ENCODE measurements at places on chromosomes 5 and 9.

GRCh38 chr5:102341681-102342288, 45.7 kb upstream of the SLCO4C1 start:
- DNase-seq = no peak

GRCh38 chr9:137589441-137590122, 730 bp downstream of the ZMYND19 start:
- peak; percentile 36 for DNase-seq

GRCh38 chr9:6525326-6526045, 112.5 kb downstream of the UHRF2 start:
- DNase-seq = no peak

GRCh38 chr9:36461323-36461722, 61.3 kb upstream of the RNF38 start:
- DNase-seq = no peak

GRCh38 chr5:51380603-51381207, 2.5 kb upstream of the ISL1 start:
- DNase-seq = no peak

GRCh38 chr5:73093943-73094342, 26.4 kb upstream of the TMEM171 start:
- no peak for DNase-seq

GRCh38 chr5:133227082-133227481, 175.3 kb downstream of the HSPA4 start:
- DNase-seq = no peak

GRCh38 chr5:76736679-76737556, 21.0 kb downstream of the F2R start:
- DNase-seq = no peak

DNA sequence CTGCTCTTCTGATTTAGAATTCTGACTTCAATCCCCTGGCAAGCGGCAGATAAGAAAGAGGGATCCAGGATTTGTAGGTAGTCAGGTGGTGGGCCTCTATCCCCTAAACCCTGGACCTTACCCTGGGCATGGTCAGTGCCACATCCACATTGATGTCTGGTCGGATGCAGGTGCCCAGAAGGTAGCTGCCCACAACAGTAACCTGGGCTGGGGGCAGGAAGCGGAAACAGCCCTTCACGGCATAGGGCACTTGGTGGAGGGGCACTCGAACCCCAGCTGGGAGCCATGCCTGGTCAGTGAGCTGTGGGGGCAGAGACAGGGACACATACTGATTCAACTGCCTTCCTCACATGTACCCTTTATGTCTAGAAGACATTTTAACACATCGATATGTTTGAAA, 3.8 kb downstream of the NOL6 start:
- DNase-seq = peak; percentile 2

- no peak for DNase-seq
Measured at GRCh38 chr5:153584960-153585359, 94.5 kb downstream of the GRIA1 start.

GRCh38 chr5:67038817-67039603, 157.6 kb downstream of the CD180 start:
- DNase-seq = no peak

DNA sequence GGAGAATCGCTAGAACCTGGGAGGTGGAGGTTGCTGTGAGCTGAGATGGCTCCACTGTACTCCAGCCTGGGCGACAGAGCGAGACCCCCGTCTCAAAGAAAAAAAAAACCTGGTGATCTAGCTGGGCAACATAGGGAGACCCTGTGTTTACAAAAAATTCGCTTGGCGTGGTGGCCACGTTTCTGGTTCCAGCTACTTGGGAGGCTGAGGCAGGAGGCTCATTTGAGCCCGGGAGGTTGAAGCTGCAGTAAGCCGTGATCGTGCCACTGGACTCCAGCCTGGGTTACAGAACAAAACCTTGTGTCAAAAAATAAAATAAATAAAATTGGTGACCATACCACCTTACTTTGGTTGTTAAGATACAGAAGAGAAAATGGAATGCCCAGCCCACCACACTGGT, 1.8 kb upstream of the HNRNPAB start:
- DNase-seq = no peak

DNA sequence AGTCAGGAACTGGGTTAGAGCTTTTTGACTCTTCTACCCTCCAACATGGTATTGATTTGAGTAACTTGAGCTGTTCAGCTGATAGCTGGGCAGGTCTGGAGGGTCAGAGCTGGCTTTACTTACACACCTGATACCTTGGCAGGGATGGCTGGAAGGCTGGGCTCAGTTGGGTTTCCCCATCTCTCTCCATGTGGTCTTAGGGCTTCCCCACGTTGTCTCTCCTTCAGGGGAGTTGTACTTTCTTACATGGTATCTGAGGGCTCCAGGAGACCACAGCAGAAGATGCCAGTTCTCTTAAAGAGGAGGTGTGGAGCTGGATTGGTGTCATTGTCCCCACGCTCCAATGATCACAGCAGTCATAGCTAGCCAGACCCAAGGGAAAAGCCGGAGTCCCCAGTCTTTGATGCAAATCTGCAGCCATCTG, 25.6 kb downstream of the ISOC1 start:
- DNase-seq = no peak

DNA sequence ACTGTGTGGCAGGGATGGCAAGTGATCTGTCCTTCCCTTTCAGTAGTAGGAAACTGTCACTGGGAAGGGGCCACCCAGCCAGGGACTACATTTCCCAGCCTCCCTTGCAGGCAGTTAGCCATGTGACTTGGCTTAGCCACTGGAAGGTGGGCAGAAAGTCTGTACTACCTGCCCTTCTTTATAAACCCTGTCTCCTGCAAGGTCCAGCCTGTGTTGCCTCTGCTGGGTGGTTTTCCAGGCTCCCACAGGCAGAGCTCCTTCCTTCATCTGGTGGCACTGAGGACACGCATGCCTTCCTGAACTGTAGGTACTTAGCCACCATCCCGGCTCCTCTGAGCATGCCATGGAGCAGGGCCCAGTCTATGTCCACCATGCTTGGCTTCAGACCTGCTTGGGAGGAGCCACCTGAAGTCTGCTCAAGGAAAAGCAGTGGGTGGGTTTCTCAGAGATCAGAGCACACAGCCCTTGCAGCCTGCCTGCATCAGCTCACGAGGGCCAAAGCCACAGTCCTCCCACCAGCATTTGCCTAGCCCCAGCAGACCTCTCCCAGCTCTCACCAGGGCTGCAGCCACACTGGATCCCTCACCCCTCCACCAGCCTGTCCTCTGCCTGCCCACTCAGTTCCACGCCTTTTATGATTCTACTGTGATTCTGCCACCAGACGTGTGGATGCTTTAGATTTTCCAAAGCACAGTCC, 16.7 kb upstream of the SLC25A51 start:
- no peak for DNase-seq

DNA sequence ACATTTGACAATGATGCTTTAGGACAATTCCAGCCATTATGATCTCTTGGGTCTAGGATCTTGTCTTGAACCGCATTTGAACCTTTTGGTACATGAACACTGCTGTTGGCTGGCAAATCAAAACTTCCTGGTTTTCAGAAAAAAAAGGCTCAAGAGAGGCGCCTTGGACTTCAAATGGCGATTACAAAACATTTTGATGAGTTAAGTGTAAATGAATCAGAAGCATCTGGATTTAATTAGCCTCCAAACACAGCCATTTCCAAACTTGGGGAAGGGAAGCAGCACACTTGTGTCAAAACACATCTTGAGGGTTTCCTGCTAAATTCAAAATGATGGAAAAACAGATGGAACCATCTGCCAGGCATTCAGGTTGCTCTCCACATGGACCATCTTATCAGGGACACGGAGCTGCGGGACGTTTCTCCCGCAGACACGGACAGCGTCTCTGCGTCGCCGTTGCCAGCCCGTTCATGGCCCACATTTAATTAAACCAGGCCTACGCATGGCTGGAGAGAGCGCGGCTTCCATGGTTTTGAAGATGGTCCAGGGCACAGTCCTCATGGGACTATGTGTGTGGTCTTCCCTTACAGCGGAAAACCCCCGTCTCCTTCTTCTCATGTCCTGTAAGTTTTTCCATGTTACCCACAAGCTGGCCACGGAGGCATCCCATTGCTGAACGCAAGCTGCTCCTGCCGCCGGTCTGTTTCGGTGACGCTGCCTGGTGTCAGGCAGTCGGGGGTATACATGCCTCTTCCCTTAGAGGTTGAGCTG, 55.8 kb upstream of the PTCH1 start:
- peak; percentile 42 for DNase-seq

DNA sequence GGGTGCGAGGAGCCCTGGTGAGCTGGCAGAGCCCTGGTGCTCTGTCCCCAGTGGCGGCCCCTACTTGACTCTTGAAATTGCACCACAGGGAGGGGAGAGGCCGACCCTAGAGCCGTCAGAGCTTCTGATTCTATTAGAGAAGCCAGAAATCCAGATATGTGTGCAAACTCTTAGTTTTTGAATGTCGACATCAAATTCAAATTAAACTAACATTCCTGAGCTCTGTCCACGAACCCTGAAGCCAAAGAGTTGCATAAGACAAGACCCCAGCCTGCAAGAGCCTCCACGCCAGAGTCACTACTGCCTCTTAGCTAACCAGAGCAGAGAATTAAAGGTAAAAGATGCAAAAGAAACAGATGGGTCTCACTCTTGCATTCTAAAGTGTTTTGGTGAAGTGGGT, 29.8 kb upstream of the MSX2 start:
- DNase-seq = no peak

- no peak for DNase-seq
Measured at GRCh38 chr5:144315994-144316634, 145.4 kb downstream of the KCTD16 start.

DNA sequence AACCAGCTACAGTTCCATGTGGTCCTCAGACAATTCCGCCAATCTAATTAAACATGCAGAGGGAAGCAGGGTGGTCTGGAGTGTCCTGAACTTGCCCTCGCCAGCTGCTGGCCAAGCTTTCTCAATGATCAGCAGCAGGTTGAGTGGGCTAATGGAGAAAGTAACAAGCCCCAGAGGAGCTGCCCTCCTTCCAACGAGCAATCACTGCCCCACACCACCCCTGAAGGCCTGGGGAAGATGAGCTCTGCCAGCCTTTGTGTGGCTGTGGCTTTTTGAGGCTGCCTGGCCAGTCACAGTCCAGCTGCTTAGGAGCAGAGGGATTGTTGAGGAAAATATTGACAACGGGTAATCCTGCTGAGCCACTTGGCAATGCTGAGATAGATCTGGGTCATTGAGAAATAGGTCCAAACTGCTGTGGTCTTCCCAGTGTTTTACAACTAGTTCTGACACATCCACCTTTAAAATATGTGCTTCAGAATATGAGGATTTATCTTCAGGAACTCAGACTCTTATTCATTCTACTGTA, 107.3 kb downstream of the CD180 start:
- DNase-seq = no peak

DNA sequence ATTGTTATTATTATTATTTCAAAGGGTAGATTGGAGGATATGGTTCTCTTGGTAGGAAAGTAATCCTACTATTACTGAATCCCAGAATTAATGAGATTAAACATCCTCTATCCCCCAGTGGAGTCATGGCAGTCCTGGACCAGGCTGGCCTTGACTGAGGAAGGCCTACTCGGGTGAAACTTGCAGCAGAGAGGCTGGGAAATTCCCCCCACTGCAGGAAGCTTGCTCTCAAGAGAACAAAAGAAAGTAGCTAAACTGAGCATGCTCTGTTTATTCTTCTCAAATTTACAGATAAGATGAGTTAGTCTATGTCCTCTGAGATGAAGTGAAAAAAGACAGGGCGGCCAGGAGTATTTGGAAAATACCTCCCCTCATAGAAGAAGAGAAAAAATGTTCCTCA, 233.9 kb upstream of the RPS23 start:
- DNase-seq = no peak

GRCh38 chr5:137273511-137273910, 225.6 kb downstream of the SPOCK1 start:
- DNase-seq = no peak

- no peak for DNase-seq
Measured at GRCh38 chr5:127665641-127666040, 16.8 kb downstream of the CTXN3 start.

- DNase-seq = no peak
Measured at GRCh38 chr9:127637322-127637847, 25.3 kb downstream of the STXBP1 start.

GRCh38 chr9:115264313-115264712, 146.4 kb upstream of the TNC start:
- DNase-seq = no peak

GRCh38 chr5:22947921-22948320, 94.8 kb upstream of the CDH12 start:
- DNase-seq = no peak

GRCh38 chr5:17340819-17341218, 123.4 kb downstream of the BASP1 start:
- no peak for DNase-seq

DNA sequence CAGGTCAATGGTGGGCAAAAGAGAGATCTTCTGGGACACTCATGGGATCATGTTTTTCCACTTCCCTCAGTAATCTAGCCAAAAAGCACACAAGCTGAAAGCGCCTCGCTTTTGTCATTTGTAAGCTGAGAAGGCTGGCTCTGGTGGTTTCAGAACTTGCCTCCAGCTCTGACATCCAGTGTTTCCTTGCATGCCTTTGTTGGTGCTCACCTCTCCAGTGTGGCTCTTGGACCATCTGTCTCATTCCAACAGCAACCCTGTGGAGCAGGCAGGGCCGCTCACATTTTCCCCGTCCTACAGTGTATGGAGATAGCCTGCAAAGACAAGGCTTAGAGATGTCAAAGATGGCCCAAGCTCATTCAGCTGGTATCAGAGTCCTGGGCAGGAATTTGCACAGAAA, 160.8 kb upstream of the KLF4 start:
- no peak for DNase-seq

DNA sequence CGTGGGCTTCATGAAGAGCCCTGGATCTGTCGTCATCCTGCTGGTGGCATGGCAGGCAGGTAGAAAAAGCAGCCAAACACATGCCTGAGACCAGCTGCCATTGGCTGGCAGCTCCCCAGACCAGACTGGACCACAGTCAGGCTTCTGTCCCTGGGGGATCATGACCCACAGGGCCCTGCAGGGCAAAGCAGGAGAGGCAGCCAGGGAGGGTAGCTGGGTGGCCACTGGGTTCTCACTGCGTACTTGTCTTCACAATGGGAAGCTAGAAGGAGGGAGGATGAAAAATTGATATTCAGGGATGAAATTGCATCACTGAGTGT, 67.8 kb upstream of the GARNL3 start:
- no peak for DNase-seq

GRCh38 chr9:133029994-133030316, 842 bp upstream of the GTF3C5 start:
- no peak for DNase-seq

DNA sequence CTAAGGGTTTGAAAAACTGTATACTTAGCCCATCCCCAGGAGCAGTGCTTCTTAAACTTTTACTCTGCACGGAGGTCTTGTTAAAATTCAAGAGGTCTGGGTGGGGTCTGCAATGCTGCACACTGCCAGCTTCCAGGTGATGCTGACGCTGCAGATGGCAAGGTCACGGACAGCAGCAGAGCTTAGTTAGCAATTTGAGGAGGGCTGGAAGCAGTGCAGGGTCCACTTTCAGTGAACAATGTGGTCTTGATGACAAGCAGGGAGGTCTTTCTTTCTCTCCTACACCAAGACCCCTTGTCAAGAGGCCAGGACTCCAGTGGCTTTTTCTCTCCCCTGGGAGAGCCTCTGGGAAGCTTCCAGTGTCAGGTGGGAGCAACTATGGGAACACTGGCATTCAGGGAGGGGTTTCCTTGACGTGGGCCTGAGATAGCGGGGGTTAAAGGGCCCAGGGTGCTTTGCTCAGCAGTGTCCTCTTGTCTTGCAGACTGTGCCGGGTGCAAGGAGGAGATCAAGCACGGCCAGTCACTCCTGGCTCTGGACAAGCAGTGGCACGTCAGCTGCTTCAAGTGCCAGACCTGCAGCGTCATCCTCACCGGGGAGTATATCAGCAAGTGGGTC, 65.0 kb upstream of the AFAP1L1 start:
- peak; percentile 49 for DNase-seq

GRCh38 chr9:85151741-85152140, 482.2 kb downstream of the NTRK2 start:
- no peak for DNase-seq
